Naive B cell (primary cell): ENCODE measurements at places on chromosomes 3 and 15. TPM values are rescaled to one million over a fixed set of nuclear protein-coding genes. Genes with fewer than 3 reads are reported as not detected.

Gene PCSK6
- not detected for polyA plus RNA-seq

Gene UBAP1L
- not detected for polyA plus RNA-seq

Gene IMP3
- polyA plus RNA-seq = 232 TPM

Gene LRRN1
- polyA plus RNA-seq = not detected

Gene KBTBD13
- polyA plus RNA-seq = not detected
